KG1 (cell line): ENCODE measurements at places on chromosomes 6 and 20.

GRCh38 chr6:158879180-158879579, 60.0 kb upstream of the EZR start:
- no peak for DNase-seq

GRCh38 chr6:162671580-162672165, 55.9 kb downstream of the PRKN start:
- DNase-seq, result no peak

DNA sequence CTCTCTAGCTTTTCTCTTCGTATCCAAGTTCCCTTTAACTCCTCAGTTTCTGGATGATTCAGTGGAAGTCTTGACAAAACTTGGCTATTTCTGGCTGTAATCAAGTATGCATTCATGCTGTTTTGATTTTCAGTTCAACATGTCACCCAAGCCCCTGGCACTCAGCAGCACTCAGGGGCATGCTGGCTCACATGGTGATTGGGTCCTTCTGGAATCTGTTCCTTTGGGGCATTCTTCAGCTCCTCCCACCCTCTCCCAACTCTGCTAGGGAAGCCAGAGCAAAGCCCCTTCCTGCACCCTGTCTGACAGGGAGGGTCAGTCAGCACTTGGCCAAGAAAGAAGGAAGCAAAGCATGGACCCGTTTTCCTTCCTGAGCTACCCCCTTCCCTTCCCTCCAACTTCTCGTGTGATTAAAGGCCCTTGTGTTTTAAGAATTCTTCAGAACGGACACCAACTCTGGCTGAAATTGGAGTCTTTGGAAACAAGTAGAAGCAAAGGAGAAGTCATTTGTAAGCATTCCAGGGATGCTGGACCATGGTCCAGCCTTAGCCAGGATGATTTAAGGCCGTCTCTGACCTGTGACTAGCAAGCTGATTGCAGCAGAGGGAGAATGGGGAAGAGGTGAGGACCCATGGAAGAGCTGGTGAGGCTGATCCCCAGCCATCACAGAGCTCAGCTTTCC, 7.1 kb downstream of the PLEKHG1 start:
- DNase-seq, result no peak

- DNase-seq, result no peak
Measured at GRCh38 chr6:138402838-138403187, 1.2 kb upstream of the HEBP2 start.

DNA sequence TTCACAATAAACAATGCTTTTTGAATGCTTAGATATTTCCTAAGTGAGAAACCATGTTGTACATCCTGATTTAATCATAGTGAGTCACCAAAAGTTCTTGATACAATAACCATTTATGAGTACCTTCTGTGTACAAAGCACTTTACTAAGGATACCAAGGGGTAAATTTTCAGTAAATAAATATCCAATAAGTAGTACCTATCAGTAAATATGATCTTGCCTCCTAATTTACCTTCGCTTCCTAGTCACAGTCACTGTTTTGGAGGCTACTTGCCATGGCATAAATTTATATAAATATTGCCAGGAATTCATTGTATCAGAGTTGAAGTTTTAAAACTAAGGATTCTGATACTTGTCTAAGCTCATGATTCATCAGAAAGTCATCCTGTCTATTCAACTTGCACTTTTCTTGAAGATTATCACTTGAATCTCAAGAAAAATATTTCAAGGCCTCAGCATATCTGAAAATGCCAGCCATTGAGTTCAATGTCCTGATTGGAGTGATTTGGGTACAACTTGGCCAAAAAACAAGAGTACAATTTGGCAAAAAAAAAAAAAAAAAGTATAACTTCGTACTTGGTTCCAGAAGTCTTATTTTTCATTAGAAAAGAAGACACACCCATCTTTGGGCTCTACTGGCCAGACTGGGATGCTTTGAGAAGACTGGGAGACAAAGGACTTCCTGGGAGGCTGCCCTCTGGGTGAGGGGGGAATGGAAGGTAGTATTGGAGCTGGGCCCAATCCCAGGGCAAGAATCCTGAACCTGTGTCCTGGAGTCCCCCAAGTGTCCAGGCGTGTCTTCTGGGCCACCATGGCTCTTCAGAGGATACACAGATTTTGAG, 32.8 kb downstream of the RAB22A start:
- no peak for DNase-seq
